ENCODE measurements at places on chromosomes 1 and 21.

DNA sequence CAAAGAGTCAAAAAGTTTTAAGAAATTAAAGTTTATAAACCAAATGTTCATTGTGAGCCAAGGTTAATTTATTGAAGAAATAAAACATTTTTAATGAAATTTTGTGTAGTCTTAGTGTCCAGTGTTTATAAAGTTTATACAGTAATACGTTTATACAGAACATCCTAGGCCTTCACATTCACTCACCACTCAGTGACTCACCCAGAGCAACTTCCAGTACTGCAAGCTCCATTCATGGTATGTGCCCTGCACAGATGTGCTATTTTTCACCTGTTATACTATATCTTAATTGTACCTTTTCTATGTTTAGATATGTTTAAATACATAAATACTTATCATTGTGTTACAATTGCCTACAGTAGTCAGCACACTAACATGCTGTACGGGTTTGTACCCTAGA, 33.6 kb downstream of the TYW3 start:
- no peak for DNase-seq

DNA sequence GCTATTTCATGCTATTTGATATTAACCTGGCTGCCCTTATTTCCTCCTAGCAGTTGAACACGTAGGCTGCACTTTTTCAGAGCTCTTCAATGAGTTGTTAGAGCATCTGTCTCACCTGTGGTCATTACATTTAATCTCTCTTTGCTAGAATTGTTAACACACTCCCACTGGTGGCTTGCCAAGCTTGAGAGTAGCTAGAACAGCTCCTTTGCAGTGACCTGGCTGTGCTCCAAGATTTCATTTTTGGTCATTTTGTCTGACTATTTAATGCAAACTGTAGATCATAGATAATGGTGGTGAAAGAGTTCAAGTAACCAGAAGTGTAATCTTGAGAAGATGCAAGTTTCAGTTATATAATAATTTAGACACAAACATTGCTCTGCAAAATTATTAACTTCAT, 105.6 kb downstream of the LRRC7 start:
- DNase-seq = no peak

DNA sequence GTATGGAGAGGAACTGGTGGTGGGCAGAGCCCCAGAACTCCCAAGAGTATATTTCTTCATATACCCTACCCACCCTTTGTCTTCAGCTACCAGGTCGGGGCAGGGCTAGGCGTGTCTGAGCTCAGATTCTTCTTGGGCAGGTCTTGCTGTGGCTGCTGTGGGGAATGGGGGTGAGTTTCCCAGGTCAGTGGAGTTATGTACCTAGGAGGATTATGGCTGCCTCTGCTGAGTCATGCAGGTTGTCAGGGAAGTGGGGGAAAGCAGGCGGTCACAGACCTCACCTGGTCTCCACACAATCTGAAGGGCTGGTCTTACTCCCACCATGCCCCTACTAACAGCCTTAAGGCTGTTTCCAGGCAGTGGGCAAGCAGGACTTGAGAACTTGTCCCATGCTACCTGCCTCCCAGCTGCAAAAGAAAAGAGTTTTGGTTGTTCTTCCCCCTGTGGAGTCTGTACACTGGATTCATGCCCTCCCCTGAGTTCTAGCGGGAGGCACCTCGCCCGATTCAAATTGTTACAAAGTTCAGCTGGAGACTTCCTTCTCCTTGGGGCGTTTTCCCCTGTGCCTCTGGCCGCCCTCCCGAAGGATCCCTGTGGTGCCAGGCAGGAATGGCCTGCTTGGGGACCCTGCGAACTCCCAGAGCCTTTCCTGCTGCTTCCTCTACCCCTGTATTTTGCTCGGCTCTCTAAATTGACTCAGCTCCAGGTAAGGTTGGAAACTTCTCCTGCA, 58.6 kb downstream of the NPHS2 start:
- no peak for DNase-seq

DNA sequence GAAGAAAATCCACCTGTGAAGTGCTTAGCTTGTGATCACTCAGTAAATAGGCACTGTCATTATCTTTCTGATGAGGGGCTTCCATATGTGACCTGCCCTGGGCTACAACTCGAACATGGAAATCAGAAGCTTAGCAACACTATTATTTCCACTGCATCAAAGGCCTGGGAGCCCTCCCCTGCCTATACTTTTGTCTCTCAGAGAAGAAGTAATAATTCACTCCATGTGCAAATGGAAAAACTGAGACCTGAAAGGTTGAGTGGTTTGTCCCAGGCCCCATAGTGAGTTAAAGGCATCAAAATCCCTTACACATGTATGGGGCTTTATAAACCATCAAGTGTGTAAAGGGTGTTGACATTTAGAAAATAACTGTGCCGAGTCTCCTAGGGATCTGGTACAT, 20.9 kb downstream of the SOX13 start:
- no peak for DNase-seq

GRCh38 chr1:116279715-116280114, 93.3 kb upstream of the ATP1A1 start:
- DNase-seq = no peak

DNA sequence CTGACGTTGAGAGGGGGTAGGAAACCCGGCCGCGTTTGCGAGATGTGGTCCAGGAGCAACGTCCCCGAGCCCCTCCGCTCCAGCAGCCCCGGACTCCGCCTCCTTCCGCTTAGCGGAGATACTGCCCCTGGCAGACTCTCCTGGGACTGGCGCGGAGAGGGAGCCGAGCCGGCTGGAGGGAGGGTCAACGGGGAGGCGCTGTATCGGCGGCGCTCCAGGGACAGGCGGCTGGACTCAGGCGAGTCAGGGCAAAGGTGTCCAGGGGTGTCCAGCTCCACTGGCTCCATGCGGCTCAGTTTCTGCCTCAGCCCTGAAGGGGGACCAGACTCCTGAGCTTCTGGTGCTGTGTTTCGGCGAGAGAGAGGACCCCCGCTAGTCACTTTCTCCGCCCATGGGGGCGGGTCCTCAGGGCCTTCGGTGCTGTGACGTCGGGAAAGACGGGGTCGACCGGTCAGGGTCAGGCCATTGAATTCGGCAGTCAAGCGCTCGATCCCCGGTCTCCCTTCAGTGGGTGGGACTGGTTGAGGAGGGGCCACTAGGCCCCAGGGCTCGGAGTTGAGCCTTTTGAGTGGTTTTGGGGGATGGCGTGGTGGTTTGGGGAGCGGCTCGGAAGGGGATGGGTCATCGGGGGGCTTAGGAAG, 2.8 kb upstream of the LIX1L start:
- peak; percentile 56 for DNase-seq

DNA sequence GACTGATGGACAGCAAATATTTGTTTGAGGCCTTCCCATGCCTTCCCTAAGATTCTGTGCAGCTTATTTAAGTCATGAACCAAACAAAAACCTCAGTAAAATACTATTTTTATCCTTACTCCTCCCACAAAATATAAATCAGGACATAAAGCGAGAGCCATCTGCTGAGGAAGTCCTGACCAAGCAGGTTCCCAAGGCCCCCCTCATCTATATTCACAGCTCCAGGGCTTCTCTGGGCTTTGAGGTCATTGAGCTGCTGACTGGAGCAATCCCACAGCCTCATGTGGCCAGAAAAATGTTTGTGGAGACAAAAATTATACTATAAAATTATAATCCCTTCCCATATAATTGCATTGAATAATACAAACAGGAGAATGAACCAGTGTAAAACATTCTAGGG, 846.2 kb downstream of the ADGRL2 start:
- no peak for DNase-seq

All from T-helper 22 cell (primary cell).